Vein endothelial cell (primary cell): ENCODE measurements at places on chromosomes 5 and 9. TPM values are rescaled to one million over a fixed set of nuclear protein-coding genes. Genes with fewer than 3 reads are reported as not detected.

Gene CATSPER3
- under 0.01 TPM in 1 of 2 replicates, not detected in the other for total RNA-seq

Gene OGN
- not detected in 2 replicates for total RNA-seq

Gene SLCO6A1
- not detected in 2 replicates for total RNA-seq

Gene OMD
- total RNA-seq = under 0.01 TPM in 1 of 2 replicates, not detected in the other

Gene SLC34A3
- total RNA-seq = not detected in 2 replicates

Gene JAKMIP2
- total RNA-seq = not detected in 2 replicates

Gene WNT8A
- total RNA-seq = under 0.01 TPM in 1 of 2 replicates, not detected in the other

Gene SHROOM1
- total RNA-seq = 8.2 and 9.8 TPM in 2 replicates

Gene CMYA5
- total RNA-seq = 0.10 and 0.33 TPM in 2 replicates

Gene SLC25A2
- 0.48 TPM in 1 of 2 replicates, not detected in the other for total RNA-seq

Gene UBE2R2
- total RNA-seq = 33.6 and 35.9 TPM in 2 replicates

Gene LCN10
- not detected in 2 replicates for total RNA-seq

Gene CCNI2
- under 0.01 TPM in 1 of 2 replicates, not detected in the other for total RNA-seq

Gene ASPN
- total RNA-seq = not detected in 2 replicates

Gene GABRA1
- not detected in 2 replicates for total RNA-seq

Gene OLFML2A
- 1.1 and 3.3 TPM in 2 replicates for total RNA-seq

Gene PCDHB14
- total RNA-seq = 0.98 and 1.2 TPM in 2 replicates

Gene CKMT2
- not detected in 2 replicates for total RNA-seq

Gene SPINK6
- total RNA-seq = not detected in 2 replicates
